ENCODE measurements at places on chromosomes 5 and 9. TPM values are rescaled to one million over a fixed set of nuclear protein-coding genes. Genes with fewer than 3 reads are reported as not detected.

The PPWD1 gene
- 7.2 TPM for polyA plus RNA-seq

The SLC34A3 gene
- not detected for polyA plus RNA-seq

DNA sequence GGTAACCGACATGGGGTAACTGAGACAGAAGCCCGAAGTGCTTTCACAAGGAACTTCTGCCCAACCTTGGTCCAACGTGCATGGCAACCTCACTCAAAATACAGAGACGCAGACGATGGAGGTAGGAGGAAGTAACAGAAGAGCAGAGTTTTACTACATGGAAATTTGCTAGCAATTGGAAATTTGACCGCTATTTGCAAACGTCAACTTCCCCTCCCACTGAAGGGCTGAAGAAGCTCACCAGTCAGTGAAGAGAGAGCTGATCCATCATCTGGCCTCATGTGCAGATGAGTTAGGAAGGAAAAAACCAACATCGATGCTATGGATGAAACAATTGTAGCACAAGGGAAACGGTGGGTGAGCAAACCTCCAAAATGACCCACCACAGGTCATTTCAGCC is 196.7 kb downstream of the RGS3 start:
- no peak for DNase-seq

The NUDT12 gene
- polyA plus RNA-seq: 3.5 TPM

The UAP1L1 gene
- polyA plus RNA-seq: 24.1 TPM

The SPACA9 gene
- polyA plus RNA-seq: 27.0 TPM

- no peak for DNase-seq
Measured at GRCh38 chr5:127912411-127912810, 171.2 kb upstream of the SLC12A2 start.

The LRRC19 gene
- not detected for polyA plus RNA-seq

The PCDHAC1 gene
- polyA plus RNA-seq: 0.81 TPM

DNA sequence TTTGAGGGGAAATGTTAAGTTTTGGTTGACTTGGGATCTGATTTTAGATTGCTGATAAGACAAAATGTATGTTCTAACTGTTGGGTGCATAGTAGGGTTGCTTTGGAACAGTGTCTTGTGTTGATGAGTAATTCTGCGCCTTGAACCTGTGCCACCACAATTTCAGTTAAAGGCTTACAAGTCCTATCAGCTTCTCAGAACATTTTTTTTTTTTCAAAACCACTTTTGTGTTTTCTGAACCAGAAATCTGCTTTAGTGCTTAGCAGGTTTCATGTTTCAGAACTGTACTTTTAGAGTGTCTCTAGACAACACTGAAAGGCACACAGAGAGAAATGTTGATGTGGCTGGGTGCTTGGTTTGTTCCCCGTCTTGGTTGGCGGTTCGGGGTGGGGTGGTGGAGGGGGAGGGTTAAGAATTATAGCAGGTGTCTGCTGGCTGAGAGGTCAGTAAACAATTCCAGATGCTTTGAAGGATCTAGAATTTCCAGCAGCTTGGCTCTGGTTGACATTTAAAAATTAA is 84.6 kb downstream of the ANKRD55 start:
- DNase-seq: no peak

The KCNV2 gene
- not detected for polyA plus RNA-seq

DNA sequence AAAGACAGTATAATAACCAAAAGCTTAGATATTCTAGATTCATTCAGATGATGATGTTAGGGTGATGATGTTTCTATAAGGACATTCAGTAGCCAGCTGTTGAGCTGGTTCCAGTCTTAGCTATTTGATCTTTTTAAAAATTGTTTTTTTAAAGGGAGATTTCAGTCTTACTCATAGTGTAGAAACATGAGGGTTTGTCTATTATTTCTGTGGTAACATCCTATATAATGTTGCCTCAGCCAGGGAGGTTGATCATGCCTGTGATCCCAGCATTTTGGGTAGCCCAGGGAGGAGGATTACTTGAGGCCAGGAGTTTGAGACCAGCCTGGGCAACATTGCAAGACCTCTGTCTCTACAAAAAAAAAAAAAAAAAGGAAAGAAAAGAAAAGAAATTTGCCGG is 167.8 kb downstream of the DOCK2 start:
- no peak for DNase-seq

The MEIKIN gene
- not detected for polyA plus RNA-seq

GRCh38 chr9:117678871-117679270 is 25.3 kb upstream of the TLR4 start:
- DNase-seq: no peak

DNA sequence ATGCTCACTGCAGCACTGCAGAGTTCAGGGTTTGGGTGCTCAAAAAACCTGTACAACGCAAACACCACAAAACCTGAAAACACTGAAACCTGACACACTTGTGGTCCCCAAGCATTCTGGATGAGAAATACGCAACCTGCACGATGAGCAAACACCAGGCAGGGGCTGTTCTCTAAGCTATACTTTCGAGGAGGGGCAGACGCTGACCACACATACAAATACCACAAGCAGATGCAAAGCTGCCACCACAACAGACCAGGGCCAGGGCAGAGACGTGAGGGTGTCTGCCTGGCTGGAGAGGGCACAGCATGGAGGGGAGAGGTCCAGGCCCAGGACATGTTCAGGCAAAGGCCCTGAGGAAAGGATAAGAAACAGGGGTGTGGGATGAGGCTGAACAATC is 23.0 kb downstream of the BARHL1 start:
- no peak for DNase-seq

- DNase-seq: no peak
Measured at GRCh38 chr5:178357121-178357521, 124.5 kb upstream of the PHYKPL start.

The SLC22A4 gene
- 0.76 TPM for polyA plus RNA-seq

GRCh38 chr9:37508135-37508833 is 22.5 kb downstream of the POLR1E start:
- DNase-seq: no peak

The DNM1 gene
- polyA plus RNA-seq: 191 TPM

The FAM169A gene
- polyA plus RNA-seq: 2.8 TPM

The PCA3 gene
- polyA plus RNA-seq: not detected

DNA sequence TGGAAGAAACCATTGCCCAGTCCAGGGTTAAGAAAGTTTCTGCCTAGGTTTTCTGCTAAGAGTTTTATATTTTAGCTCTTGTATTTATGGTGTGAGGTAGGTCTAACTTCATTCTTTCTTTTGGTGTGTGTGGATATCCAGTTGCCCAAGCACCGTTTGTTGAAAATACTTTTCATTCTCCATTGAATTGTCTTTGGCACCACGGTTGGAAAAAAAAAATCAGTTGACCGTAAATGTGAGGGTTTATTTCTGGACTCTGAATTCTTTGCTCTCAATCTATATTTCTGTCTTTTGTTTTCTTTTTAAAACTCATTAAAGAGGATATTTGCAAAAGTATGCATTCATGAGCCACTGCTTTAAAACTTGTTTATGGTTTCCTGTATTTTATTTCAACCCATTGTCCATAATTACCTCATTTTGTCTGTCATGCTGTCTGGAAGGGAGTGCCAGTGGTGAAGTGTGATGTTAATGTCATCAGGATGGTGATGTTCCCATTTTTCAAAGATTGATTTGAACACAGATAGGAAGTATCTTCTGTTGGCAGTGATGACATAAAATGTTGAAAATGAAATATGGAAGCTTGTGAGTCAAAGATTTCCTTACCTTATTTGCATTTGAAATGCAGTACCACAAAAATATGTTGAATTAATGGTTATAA is 33.9 kb downstream of the HABP4 start:
- DNase-seq: no peak

- DNase-seq: no peak
Measured at GRCh38 chr5:147339313-147339712, 104.5 kb downstream of the STK32A start.

The AQP7 gene
- polyA plus RNA-seq: 0.66 TPM
